ENCODE measurements at places on chromosomes 7 and 10.

GRCh38 chr10:89242840-89243568 is 8.6 kb downstream of the LIPA start:
- no peak for DNase-seq

- no peak for DNase-seq
Observed at GRCh38 chr10:32059472-32059871, 3.2 kb upstream of the KIF5B start.

GRCh38 chr10:5588080-5588453 is 63.3 kb downstream of the CALML3 start:
- DNase-seq, result no peak

DNA sequence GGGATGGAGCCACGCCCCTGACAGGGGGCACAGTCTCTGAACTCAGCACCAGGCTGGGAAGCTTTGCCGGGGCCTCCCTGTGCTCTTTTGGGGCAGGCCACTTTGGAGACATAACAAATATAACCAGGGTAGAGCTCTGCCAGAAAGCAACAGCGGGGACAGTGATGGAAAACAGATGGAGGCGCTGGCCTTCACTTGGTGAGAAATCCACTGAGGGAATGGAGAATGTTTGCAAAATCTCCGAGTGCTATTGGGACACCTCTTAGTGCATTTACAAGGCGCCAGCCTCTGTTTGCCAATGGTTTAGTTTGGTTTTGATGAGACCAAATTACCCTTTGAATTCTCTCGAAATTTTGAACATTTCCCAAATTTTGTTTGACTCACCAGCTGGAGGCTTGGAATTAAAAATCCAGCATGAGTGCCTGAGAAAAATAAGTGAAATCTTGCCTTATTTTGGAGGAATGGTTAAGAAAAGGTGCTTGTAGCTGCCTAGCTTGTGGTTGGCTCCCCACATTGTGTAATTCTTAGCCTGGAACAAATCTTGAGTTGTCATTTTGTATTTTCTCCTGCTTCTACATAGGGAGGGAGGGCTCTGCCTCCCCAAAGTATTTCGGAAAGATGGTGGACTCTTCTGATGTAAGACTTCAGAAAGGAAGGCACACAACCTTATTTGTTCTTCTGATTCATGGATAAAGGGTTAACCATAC is 980.5 kb downstream of the LRMDA start:
- no peak for DNase-seq

DNA sequence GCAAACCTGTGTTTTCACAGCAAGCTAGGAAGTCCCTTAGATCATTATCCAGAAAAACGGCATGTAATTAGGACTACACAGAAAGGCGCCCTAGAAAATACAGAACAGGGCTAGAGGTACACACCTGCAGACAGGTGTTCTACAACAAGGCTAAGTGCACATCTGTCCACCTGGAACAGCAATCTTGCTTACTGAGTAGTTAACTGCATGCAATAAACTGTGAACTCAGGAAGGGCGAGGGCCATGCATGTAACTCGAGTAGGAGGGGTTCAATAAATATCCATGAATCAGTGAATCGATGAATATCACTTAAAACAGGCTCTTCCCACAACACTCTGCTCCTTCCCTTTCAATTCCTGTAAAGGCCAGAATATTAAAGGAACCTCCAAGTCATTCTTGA is 22.0 kb downstream of the FAM171A1 start:
- no peak for DNase-seq

- no peak for DNase-seq
Observed at GRCh38 chr7:126210707-126211106, 1042.0 kb downstream of the GRM8 start.

DNA sequence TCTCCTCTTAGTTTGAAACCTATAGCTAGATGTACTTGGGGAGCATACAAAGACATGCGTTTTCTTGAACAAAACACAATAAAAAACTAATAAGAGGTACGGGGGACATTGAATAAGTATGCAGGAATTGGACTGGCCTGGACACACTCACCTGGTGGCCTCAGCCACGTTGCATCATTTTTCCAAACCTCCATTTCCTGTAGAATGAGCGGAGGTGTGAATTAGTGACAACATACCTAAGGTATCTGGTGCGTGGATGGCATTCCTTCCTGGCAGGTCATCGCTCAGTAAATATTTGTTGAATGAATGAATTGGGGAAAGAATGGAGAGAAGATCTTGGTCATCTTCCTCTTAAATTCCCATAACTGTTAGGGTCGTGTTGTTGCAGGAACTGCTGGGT is 103.2 kb upstream of the CTBP2 start:
- DNase-seq, result no peak

DNA sequence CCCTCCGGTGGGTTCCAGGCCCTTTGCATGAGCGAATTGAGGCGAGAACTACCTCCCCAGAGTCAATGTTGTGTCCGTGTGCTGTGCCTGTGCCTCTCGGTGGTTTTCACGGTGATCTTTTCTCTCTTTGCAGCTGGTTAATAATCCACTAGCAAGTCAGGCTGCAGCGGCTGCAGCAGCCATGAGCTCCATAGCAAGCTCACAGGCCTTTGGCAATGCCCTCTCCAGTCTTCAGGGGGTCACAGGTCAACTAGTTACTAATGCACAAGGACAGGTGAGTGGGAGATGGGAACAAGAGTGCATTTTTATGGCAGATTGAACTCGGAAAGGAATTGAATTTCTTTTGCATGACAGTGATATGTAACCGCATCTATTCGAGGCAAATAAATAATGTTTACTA is 159.7 kb upstream of the YAE1 start:
- no peak for DNase-seq

GRCh38 chr10:131453721-131454634 is 142.5 kb upstream of the TCERG1L start:
- DNase-seq, result peak; percentile 11

- DNase-seq, result no peak
Observed at GRCh38 chr10:16887565-16887964, 70.3 kb upstream of the RSU1 start.

DNA sequence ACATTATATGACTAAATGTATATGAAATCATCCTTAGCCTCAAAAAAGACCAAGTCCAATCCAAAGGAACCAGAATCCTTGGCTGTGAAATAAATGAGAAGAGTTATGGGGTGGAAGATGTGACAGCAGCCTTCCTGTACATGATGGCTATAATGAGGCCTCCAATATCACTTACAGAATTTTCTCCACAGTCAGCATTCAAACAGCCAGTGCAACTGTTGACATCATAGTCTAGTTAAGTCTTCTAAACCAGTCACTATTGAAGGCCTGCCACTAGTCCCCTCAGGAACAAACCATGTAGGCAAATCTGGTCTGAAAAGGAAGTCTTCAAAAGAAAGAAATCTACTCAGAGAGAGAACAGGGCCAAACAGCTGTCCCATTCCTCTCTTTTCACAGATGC is 219.5 kb upstream of the CCDC6 start:
- DNase-seq, result no peak

DNA sequence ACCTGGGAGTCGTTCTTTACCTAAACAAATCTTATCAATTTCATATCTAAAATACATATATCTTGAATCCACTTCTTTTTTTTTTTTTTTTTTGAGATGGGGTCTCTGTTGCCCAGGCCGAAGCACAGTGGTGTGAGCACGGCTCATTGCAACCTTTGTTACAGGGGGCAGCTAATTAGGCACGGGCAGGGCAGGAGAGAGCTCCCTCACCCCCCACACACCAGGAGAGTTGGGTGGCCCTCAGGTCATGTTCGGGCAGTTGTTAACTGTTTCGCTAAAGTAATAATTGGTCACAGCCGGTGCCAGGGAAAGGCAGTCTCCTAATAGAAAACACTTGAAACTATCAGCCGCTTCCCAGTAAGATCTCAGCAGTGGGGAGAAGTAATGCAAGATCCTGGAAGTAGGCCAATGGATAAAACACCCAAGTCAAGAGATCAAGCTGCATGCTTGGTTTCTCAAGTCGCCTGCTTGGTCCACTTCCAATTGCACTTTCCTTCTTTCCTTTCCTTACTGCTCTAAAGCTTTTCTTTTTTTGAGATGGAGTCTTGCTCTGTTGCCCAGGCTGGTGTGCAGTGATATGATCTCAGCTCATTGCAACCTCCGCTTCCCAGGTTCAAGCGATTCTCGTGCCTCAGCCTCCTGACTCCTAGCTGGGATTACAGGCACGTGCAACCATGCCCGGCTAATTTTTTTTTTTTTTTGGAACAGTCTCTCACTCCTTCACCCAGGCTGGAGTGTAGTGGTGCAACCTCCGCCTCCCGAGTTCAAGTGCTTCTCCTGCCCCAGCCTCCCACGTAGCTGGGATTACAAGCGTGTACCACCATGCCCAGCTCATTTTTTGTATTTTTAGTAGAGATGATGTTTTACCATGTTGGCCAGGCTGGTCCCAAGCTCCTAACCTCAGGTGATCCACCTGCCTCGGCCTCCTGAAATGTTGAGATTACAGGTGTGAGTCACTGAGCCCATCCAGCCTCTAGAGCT is 21.3 kb upstream of the EFCAB10 start:
- DNase-seq, result no peak

DNA sequence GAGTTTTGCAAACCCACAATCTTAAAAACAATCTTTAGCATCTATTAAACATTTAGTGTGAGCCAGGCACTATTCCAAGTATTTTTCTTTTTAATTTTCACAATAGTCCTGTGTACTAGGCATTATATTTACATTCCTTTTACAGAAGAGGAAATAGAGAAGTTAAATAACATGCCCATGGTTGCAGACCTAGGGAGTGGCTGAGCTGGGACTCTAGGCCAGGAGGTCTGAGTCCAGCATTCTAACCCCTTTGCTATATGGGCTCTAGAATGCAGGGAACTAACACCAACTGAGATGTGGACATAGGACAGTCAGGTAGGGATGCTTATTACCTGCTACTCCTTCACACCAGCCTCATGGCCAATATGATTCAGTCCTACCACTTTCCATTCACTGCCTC is 243.8 kb downstream of the XPNPEP1 start:
- no peak for DNase-seq

Data from stimulated activated CD4-positive, alpha-beta T cell treated with anti-CD3 and anti-CD28 coated beads, Interleukin-1b, Interleukin-23, amount 100 ng/mL, for 24 hours (primary cell).